ENCODE measurements at places on chromosomes 12 and 14.

GRCh38 chr12:117521867-117522266, 160.4 kb upstream of the NOS1 start:
- DNase-seq = no peak

DNA sequence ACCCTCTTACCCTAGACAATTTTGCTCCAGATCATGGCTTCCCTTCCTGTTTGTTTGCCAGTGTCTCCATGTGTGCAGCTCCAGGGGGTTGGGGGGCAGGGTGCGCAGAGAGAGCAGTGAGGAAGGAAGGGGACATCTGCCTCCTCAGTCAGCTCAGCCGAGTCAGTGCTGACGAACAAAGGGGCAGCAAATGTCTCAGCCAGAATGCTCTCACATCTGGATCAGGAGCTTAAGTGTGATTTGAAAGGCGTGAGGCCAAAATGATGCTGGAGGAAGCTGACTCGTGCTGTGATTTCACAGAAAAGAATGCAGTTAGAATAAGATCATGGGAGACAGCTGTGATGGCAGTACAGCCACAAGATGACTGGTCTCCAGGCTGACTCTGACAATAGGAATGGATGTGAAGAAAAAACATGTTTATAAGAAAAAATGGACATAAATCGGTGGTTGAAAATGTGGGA, 27.1 kb upstream of the CDK17 start:
- DNase-seq = peak; percentile 79

- DNase-seq = no peak
Measured at GRCh38 chr12:42936991-42937390, 347.4 kb upstream of the PRICKLE1 start.

DNA sequence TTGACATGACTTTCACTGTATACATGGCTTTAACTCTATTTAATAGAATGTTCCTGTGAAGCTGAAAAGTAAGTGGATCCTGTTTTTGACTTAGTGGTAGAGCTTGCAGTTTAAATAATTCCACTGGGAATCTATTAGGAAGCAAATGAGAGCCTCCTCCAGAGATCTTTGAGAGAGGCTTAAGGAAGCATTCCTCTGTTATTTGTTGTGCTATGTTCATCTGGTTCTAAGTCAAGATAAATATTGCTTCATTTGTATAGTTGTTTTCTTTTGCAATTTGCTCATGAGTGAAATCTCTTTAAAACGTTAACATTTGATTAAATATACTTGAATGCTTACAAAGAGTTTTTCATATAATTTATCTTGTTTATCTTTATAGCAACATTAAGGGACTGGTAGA, 70.4 kb downstream of the TMTC2 start:
- DNase-seq = no peak

DNA sequence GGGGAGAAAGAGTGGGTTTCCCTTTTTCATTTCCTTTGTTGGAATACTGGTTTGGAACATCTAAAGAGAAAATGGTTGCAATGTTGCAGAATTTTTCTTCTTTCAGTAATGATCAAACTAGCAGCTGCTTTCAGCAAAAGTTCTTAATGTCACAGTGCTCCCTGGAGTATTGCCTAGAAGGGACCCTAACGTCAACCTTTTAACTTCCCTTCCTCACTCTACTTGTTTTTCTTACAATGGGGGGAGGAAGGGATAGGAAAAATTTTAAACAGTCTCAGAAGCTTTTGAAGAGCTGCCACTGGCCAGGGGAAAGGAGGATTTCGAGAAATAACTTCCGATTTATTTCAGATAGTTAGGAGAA, 521.8 kb downstream of the MED13L start:
- no peak for DNase-seq

GRCh38 chr14:61420326-61420725, 98.9 kb downstream of the PRKCH start:
- no peak for DNase-seq

DNA sequence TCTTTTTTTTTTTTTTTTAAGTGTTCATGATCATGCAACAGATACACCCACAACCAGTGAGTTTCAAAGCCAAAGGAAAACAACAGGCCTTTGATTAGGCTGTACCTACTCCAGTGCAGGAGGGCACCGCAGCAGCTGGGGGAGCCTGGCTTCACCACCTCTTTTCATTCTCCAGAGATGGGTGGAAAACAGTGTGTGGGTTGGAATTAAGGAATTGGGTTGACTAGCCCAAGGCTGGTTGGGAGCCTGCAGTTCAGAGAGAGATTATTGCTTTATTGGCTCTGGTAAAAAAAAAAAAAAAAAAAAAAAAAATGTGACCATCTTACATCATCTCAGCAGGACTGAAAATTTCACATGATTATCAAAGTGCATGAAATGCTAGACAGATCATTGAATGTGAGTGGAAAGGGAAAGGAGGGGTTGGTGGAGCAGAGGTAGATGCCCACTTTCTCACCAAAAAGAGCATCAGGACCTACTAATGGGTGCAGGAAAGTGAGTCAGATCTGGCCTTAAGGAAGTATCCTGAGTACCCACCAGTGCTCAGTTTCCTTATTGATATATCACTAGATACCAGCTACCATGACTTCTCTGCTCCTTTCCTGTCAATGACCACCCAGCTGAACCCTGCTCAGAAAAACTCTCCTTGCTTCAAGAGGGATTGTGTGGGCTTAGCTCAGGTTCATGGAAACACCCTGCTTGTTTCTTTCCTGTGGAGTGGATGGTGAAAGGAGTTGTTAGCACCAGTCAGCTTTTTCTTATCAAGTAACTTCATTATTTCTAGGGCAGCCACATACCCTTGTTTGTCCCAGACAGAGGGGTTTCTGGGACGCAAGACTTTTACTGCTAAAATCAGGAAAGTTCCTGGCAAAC, 54.8 kb upstream of the DYRK2 start:
- DNase-seq = no peak

DNA sequence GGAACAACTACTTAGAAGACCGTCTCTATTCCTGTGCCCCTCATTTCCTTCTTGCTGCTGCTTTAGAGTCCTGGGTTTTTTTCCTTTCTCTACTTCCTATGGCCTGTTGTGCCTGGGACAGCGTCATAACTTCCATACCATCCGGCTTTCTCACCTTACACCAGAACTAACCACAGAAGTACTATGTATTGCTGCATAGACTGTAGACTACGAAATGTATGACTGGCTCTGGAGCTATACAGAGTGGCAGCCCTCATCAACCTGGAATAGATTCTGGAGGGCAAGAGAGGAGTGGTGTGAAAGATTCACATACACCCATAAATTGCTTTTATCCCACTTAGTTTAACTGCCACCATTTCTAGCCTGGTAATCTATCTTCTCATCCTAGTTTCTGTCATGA, 16.9 kb upstream of the SRP54 start:
- DNase-seq = no peak

DNA sequence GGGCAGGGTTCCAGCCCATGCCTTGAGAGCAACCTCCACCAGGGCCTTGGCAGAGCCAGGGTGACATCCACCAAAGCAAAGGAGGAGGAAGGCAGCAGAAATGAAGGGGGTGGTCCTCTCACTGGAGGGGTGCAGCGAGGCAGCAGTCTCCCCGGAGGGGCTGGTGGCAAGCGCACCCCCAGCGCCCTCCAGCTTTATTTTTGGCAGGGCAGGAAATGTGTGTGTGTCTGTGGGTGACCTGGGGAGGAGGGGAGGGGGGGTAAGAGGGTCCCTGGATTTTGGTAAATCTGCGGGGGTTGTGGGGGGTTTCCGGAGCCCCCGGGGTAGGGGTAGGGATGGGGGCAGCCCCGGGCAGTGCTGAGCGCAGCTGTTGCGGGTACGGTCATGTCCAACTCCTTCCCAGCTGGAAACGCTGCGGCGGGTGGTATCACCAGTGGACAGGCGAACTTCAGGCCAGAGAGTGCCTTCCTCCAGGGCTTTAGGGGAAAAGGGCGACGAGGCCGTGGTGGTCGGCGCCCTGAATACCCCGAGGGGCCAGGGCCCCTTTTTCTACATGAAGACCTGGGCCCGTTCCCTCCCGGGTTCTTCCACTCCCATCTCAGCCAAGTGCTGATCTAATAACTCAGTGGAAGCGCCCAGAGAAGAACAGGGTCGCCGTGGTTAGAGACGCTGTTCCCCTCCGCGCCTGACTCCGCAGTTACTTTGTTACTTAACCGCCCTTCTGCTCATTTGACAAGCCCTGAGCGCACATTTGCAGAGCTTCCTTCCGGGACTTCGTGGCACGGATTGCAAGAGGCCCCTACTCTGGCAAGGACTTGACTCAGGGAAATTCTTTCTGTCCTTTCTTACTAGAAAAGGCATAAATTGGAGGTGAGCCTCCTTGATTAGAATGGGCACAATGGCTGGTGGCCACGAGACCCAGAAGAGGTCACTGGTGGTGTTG, 55.2 kb downstream of the FOS start:
- DNase-seq = no peak

GRCh38 chr12:28742791-28743190, 406.3 kb upstream of the FAR2 start:
- DNase-seq = no peak

GRCh38 chr14:24095271-24096068, 1.4 kb downstream of the PCK2 start:
- peak; percentile 83 for DNase-seq

- peak; percentile 94 for DNase-seq
Measured at GRCh38 chr12:57127726-57128518, at the start of gene LRP1. TSS of gene LRP1 (plus strand) at chr12:57128483. CDS start at chr12:57128965, 482 bp downstream.

- no peak for DNase-seq
Measured at GRCh38 chr12:48349471-48349870, 1.2 kb downstream of the ZNF641 start.

GRCh38 chr14:93271111-93271510, 61.7 kb downstream of the BTBD7 start:
- no peak for DNase-seq

GRCh38 chr12:111287125-111287900, 81.6 kb downstream of the PHETA1 start:
- no peak for DNase-seq

- peak; percentile 37 for DNase-seq
Measured at GRCh38 chr12:51972849-51973273, 21.4 kb downstream of the ACVR1B start.

DNA sequence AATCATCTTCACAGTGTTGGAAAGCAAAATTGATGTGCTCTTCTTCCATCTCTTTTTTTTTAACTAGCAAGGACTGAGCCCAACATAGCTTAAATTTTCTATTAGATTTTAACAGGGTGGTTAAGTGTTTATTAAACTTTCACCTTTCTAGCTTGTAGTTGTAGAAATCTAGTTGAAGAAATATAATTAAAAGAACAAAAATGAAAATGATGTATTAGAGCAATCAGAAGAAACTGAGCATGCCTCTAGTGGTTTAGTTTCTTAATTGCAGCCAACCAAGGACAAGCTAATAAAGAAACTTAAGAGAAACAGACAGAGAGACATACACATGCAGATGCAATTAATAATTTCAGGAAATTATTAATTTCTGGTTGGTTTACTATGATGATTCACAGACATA, 673.0 kb upstream of the LMO3 start:
- DNase-seq = no peak

DNA sequence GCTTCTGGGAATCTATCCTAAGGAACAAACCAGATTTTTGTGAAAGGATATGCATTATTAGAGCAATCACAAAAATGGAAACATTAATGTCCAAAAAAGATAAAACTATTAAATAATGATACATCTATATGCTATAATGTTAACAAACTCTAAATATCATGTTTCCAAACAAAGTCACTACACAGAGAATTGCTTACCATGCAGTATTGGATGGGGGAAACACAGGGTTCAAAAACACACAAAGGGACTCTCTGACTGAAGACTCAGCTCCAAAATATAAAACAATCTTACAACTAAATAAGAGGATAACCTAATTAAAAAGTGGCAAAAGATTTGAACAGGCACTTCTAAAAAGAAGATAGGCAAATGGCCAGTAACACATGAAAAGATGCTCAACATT, 304.2 kb downstream of the DPF3 start:
- DNase-seq = no peak

- no peak for DNase-seq
Measured at GRCh38 chr12:68056300-68056699, 67.1 kb downstream of the IFNG-AS1 start.

- DNase-seq = no peak
Measured at GRCh38 chr14:28763751-28764256, 2.8 kb upstream of the FOXG1 start.

GRCh38 chr14:95535226-95536021, 574 bp downstream of the GLRX5 start:
- peak; percentile 48 for DNase-seq

DNA sequence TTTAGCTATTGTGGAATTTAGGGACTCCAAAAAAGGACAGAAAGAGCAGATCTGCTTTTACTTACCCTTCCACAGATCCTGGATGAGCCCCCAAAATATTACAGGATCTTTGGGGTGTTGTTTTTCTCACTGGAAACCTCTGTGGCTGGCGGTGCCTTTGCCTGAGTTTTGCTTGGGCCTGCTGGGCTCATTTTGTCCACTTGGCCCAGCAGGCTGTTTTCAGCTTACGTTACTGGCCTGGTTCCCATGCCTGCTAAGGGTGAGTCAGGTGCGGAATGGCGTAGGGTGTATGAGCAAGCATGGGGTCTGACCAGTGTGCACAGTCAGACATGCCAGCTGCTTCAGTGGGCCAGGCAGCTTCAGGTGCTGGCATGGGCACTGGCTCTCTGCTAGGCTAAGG, 45.8 kb downstream of the HSD17B6 start:
- no peak for DNase-seq

DNA sequence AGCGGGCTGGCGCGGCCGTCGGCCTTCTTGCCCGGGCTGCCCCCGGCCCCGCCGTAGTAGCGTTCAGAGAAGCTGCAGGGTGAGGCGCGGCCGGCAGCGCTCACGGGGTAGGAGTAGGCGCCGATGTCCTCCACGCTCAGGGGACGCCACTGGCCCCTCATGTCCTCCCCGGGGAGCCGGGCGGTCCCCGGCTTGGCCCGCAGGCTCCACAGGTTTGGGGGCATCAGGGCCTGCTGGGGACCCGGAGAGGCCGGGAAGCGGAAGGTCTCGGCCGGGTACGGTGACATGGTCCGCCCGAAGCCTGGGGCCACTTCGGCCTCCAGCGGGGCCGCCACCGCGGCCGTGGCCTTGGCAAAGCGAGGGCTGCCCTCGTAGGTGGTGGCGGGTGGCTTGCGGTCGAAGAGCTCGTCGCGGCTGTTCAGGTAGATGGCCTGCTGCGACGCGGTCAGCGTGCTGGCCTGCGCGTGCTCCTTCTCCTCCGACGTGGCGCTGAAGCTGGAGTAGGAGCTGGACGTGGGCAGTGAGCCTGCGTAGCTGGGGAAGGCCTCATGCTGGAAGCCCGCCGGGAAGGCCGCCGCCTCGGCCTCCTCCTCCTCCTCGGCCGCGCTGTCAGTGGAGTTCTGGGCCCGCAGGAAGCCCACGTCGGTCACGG, 48.7 kb downstream of the BEGAIN start:
- DNase-seq = no peak

All from hepatocyte (in vitro differentiated cells).